ENCODE measurements at places on chromosomes 6 and 20. TPM values are rescaled to one million over a fixed set of nuclear protein-coding genes. Genes with fewer than 3 reads are reported as not detected.

TBX18 gene
- total RNA-seq: 9.1 TPM

BMP6 gene
- not detected for total RNA-seq

AGER gene
- total RNA-seq: 0.98 TPM

FRK gene
- total RNA-seq: 1.8 TPM

SH3BGRL2 gene
- total RNA-seq: 0.59 TPM

WFDC10B gene
- total RNA-seq: 0.88 TPM

BPIFB4 gene
- not detected for total RNA-seq

WFDC9 gene
- total RNA-seq: not detected

BMP7 gene
- 0.96 TPM for total RNA-seq

NRN1 gene
- 32.8 TPM for total RNA-seq

KCNK15 gene
- total RNA-seq: not detected

UST gene
- total RNA-seq: 5.7 TPM

CUL9 gene
- 9.9 TPM for total RNA-seq

PPP1R3G gene
- 2.0 TPM for total RNA-seq

TP53TG5 gene
- not detected for total RNA-seq

FNDC1 gene
- not detected for total RNA-seq

SLX4IP gene
- total RNA-seq: 4.7 TPM

DEFB127 gene
- not detected for total RNA-seq

PPIL6 gene
- total RNA-seq: 1.1 TPM

OR2H1 gene
- not detected for total RNA-seq

ZC2HC1B gene
- total RNA-seq: not detected

ASIP gene
- total RNA-seq: not detected

PSORS1C1 gene
- total RNA-seq: 0.88 TPM

NMBR gene
- not detected for total RNA-seq

CPXM1 gene
- total RNA-seq: not detected

HLA-DRB5 gene
- total RNA-seq: not detected
